ENCODE measurements at places on chromosomes 5 and 9.

- no peak for DNase-seq
These were observed 161.3 kb downstream of the DRD1 start for GRCh38 chr5:175282611-175283225.

GRCh38 chr9:70553707-70554673 is 139.5 kb upstream of the KLF9 start:
- no peak for DNase-seq

DNA sequence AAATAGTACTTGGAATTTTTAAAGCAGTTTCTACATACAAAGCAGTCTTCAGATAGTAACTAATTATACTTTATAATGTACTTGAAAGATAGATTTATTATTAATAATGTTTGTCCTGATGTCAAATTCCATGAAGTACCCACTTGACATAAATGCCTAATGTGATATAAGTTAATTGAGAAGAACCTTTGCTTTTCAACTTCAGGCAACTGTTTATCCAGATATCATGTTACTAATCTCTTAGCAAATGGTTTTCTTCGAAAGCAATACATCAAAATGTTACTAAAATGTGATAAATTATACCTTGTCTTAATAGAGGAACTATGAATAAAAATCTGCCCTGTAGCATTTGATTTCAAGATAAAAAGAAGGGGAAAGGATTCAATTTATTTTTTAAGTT is 146.8 kb upstream of the FBXL17 start:
- DNase-seq, result no peak

DNA sequence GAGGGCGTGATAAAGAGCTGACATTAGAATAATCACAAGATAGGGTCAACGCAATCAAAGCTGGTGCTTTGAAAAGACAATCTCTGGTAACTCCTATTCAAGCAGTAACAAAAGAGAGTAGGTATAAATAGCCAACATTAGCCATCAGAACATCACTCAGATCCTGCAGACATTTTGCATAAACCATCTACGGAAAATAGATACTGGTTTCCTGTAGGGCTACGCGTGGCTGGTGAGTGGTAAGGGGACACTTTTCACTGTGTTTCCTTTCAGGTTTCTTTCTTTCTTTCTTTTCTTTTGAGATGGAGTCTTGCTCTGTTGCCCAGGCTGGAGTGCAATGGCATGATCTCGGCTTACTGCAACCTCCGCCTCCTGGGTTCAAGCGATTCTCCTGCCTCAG is 22.3 kb downstream of the TTF1 start:
- DNase-seq, result peak; percentile 67

DNA sequence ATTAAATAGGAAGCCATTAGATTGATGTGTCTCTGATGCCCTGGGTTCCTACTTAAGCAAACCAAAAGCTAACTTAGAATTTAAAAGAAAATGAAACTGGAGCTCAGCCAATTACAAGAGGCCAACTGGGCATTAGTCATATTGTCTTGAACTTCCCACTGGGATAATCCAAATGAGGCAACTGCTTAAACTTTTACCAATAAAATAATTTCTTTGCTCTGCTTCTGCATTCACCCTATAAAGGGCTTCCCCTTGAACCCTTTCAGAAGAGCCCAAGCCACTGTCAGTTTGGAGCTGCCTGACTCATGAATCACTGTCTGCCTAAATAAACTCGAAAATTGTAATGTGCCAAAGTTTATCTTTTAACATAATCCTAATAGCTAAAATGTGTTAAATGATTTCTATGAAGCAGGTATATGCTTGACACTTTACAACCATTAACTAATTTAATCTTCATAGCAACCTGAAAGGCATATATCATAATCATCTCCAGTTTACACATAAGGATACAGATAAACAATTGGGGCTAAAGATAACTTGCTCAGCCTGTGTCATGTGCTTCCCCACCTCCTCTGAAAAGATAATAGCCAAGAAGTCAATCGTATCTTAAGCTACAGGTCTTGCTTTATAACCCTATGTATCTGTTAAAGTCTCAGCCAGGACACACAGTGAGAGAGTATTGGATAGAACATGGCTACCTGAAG is 11.5 kb downstream of the GPR150 start:
- DNase-seq, result no peak

DNA sequence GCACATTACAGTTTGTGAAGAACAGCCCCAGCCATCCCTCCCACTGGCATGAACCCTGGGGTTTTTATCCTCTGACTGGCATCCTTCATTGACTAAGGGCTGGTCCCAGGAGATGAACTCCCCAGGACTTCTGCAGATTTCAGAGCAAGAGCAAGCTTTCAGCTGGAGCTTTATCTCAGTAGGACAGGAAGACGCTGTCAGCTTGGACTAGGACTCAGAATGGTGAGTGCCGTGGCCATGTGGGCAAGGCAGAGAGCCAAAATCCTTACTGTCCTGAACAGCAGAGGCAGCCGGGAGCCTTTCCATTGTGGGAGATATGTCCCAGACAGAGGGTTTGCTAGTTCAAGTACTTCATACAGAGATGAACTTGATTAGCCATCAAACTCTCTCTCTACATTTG is 3.2 kb upstream of the ACOT12 start:
- no peak for DNase-seq

DNA sequence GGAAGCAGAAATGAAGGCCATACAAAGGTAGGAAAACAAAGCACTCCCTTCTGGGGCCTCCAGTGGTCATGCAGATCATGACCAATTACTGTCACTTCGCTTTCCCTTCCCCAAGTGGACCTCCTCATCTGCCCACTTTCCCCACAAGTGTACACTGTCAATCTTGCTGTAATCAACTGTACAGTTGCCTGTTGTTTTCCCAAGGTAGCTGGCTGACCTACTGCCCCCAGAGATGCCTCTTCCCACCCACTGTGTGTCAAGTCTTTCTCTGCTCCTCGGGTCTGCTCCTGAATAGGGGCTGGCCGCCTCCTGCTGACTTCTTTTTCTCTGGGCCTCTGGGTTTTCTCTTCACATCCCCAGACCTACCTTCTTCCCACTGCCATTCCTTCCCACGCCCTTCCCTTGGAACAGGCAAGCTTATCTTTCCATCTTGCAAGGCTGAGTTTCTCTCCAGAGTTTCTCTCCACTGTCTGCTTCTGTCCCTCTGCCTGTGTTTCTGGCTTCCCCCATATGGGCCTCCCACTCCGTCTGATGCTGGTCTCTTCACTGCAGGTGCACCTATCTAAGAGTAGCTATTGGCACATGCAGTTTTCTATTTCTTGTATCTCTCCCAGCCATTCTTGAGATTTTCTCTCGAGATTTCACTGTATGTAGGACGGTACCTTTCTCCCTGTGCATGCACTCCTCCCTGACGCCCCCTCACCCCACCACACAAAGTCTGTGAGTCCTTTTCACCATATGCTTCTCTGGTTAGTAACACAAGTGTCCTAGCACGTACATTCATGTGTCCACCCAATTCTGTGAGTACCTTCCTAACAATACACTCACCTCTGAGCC is 2.4 kb downstream of the ELL2 start:
- DNase-seq, result peak; percentile 42

GRCh38 chr9:91117959-91118703 is 243.6 kb downstream of the AUH start:
- DNase-seq, result no peak

DNA sequence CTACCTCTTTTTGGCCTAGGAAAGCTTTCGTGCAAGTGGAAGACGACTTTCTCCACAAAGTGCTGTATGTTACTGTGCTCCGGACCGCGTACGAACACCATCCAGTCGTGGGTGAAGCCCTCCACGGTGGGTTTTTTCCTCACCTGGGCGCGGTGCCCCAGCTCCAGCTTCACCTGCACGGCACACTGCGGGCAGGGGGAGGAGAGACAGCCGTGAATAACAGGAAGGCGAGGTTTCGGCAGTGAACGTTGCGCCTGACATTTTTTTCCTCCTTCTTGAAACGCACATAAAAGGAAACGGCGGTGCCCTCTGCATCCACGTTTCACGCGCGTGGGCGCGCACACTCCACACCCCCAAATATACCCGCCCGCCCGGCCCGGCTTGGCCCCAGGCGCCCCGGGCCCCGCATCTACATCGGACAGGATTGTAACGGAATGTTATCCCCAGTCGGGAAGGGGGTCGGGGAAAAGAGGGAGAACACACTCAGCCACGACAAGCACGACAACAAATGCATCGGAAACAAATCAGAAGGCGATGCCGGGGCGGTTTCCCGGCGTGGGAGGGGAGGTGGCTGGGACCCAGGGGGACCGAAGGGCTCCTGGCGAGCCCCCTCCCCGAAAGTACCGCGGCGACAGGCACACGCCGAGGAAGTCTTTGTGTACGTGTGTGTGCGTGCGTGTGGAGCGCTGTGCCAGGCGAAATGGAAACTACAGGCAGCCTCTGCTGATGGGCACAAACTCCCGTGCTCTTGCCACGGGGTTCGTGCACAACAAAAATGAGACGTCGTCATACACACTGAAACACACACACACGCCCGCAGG is 1.4 kb downstream of the MLLT3 start:
- DNase-seq, result peak; percentile 58

- DNase-seq, result no peak
These were observed 25.8 kb downstream of the CEL start for GRCh38 chr9:133087429-133088145.

DNA sequence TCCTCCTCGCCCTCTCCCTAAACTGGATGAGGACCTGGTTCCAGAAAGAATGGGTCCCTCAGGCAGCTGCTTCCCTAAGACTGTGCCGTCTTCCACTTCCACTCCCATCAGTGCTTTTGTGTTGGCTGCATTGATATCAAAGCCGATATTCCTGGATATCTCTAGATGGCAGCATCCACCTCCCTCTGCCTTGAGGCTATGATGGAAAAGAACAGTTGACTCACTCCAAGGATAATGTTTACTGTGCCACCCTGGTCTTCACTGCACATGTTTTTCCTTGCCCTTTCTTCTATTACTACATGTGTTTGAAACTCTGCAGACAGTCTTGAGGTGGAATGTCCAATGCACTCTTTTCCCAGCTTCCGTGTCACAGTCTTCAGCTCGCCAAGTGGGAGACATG is 211.6 kb downstream of the MAST4 start:
- DNase-seq, result no peak

- no peak for DNase-seq
These were observed 108.2 kb upstream of the MPDZ start for GRCh38 chr9:13387734-13388067.

DNA sequence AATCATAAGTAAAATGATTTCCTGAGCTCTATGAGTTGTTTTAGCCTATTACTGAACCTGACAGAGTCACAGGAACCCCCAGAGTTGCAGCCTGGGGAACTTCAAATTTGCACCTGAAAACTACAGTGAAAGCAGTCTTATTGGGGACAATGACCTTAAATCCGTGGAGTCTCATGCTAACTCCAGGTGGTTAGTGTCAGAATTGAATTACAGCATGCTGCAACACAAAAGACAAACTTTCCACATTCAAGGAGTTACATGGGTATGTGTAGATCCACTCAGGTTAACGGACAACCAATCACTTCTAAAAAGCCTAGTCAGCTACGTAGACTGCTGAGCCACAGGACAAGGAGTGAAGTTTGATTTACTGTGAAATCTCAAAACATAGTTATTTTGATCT is 49.7 kb downstream of the PLPP1 start:
- no peak for DNase-seq

- no peak for DNase-seq
These were observed 27.2 kb upstream of the MED10 start for GRCh38 chr5:6405591-6405990.

DNA sequence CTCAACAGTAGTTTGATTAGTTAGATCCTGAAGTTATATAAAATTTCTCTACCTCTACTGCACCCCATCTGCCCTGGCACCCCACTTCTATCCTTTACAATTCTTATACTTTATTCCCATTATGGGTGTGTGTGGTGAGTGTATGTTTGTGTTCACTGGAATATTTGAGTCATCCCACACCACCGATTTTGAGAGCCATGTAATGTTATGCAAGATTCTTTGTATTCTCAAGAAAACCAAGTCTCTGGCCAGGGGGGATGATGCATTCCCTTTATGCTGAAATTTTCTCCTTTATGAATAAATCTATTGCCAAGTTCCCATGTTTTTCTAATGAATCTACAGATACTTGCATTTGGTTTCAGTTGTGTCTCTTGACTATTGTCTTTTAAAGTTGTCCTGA is 266.8 kb downstream of the ARHGEF28 start:
- no peak for DNase-seq

All from GM12865 (cell line).